NCI-H526 treated with DMSO at 0.1 percent for 48 hours (cell line): ENCODE measurements at places on chromosomes 4 and X.

DNA sequence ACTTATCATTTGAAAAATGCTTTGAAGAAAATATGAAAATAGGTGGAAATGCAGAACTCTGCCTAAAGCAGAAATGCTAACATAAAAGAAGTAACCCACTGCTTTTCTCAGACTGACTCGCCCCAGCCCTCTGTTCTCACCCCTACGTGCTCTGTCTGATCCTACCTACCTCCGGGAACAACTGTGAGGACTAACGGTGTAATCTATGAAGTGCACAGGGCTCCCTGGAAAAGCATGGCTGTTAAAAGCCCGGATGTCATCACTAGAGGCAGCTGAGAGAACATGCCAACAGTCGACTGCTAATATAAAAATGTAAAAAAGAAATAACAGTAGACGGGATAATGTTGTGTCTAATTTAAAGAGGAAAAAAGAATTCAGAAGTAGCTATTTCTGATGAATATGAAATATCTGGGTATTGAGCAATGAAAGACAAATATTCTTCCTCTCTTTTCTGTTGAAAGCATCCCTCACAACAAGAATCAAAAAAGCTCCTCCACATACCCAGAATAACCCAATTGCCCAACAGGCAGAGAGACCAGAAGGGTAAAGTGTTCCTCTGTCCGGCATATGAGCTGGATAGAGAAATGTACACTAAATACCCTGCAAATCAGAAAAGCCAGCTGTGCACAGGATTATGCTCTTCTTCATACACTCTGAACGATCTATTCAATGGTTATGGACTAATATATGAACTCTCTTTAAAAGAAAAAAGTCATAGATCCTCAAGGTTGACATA, 130.7 kb downstream of the TSPAN5 start:
- DNase-seq = no peak

GRCh38 chrX:100623001-100623400, 13.6 kb downstream of the TSPAN6 start:
- DNase-seq = no peak

- DNase-seq = no peak
Observed at GRCh38 chrX:115339441-115340025, 50.0 kb downstream of the LUZP4 start.

GRCh38 chr4:27096142-27096824, 235.6 kb downstream of the STIM2 start:
- DNase-seq = no peak

DNA sequence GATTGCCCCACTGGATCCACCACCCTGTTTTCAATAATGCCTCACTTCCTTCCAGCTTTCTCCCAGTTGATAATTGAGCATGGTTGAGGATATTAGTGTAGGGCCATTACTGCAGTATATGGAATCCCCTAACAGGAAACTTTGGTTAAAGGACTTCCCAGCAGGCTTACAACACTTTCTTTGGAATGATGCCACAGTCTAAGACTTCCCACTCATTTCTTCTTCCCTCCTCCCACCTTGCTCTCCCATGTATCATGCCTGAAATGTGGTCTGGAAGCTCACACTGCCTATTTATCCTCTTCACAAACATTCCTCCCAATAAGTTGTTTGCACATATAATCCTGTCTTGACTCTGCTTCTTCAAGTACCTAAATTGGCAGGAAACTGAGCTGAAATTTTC, 863.3 kb downstream of the CENPC start:
- DNase-seq = no peak

DNA sequence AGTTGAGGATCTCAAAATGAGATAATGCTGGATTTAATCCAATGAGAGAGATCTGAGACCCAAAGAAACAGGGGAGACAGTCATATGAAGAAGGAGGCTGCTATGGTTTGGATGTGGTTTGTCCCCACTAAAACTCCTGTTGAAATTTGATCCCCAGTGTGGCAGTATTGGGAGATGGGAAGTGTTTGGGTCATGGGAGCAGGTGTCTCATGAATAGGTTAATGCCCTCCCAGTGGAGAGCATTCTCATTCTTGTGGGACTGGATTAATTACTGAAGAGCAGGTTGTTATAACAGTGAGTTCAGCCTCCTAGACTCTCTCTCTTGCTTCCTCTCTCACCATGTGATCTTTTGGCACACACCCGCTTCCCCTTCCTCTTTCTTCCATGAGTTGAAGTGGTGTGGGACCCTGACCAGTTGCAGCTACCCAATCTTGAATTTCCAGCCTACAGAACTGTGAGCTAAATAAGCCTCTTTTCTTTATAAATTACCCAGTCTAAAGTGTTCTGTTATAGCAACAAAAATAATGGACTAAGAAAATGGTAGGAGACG, 70.3 kb downstream of the PPEF2 start:
- no peak for DNase-seq

DNA sequence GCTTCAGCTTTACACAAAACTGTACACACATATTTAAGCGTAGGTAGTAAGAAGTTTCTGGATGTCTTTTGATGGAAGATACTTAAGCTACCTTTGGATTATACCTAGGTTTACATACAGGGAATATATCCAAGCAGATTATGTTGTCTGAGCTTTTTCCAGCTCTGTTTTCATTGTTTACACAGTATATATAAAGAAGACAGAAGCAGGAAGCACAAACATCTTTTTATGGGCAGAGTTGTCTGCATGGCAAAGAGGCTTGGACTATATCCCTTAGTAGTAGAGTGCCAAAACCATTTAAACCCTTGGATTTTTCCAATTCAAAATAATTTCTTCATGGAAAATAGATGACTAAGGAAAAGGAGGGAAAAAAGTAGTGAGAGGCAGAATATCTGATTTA, 329.4 kb upstream of the AGA start:
- DNase-seq = no peak

DNA sequence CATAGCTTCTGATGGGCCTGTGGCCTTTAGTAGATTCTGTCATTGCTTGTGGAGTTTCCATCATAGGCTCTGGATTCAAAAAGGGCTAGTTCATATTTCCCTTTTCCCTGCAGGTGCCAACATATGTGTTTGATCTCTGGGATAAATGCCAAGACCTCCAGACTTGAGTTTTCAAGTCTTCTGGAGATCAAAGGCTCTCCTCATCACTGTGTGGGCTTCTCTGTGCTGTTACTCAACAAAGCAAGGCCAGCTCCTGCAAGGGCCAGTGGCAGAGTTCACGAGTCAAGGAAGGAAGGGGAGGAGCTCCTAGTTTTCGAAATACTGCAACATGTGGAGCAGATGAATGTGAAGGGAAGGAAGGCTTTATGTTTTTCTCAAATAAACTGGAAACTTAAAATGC, 62.7 kb upstream of the SCML1 start:
- DNase-seq = no peak

GRCh38 chr4:78654807-78655206, 103.2 kb downstream of the ANXA3 start:
- DNase-seq = no peak

DNA sequence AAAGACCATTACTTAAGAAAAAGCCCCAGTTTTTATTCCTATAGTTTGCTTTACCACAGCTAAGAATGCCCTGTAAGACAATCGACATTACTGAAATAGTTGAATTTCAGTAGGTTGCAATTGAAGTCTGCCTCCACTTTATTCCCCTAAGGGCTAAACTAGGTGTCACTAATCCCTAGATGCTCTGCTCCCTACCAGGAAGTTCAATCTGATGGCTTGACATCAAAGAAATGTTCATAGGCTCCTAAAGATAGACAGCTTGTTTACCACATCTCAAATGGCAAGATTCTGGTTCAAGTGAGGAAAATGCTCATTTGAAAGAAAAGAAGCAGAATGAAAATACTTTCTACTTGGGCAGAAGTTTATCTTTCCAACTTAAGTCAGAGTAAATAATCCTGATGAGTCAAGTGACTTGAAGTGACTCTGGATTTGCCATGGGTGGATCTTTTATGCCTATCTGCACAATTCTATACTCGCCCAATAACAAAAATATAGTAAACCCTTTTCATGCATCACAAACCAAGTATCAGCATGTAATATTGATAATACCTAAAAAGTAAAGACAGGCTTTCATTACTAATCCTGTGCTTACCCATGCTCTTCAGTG, 117.2 kb downstream of the SH3RF1 start:
- no peak for DNase-seq

GRCh38 chrX:146921204-146921603, 106.7 kb upstream of the CXorf51A start:
- no peak for DNase-seq

DNA sequence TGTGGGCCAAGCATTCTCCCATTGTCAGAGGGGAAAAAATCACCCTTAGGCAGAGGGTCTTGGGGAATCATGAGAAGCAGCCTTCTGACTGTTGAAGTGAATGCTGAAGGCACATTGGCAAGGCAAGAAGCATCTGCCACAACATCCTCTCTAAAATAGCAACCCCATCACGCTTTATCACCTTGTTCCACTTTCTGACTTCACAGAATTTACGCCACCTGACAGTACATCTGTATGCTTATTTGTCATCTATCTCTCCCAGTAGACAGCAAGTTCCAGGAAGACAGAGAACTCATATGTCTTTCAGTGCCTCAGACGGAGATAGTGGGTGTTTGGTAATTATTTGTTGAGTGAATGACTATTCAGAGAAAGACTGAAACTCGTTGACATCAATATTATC, 68.4 kb upstream of the SCML1 start:
- DNase-seq = no peak

GRCh38 chrX:148552775-148553174, 52.4 kb downstream of the AFF2 start:
- no peak for DNase-seq

GRCh38 chr4:70747874-70748273, 26.1 kb downstream of the RUFY3 start:
- DNase-seq = no peak

DNA sequence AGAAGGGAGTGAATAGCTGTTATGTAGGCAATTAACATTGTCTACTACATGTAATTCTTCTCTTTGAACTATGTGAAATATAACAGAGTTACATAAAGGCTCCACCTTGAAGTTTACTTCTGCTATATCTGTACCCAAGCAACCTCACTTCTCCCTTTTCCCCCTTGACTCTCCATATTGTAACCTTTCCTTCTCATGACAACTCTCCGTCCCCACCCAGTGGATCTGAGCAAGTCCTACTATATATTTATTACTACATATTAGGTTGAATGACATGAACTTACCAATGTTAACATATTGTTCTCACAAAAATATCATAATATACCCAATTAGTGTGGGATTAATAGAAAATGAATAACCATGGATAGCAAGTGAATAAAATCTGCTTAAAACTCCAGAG, 93.2 kb upstream of the ATP8A1 start:
- no peak for DNase-seq

- DNase-seq = peak; percentile 94
Observed at GRCh38 chr4:123587983-123588494, 191.4 kb downstream of the SPRY1 start.

DNA sequence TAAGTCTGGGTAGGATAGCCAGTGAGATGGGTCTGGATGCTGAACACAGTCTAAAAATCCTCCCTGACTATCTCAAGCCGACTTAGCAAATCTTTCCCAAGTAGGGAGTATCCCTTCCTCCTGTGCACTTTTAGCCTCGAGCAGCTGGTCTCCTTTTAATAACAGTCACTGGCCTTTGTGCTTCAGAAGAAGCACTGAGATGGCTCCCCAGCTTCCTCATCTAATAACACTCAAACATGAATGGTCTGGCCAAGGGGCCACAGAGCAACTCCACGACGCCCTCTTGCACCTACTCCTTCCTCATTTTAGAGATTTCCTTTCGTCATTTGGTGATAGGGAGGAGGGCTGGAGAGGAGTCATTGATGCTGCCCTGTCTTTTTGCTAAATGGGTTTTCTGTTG, 78.8 kb upstream of the TMEM150C start:
- DNase-seq = no peak

GRCh38 chr4:25190407-25190806, 30.2 kb upstream of the SEPSECS start:
- no peak for DNase-seq

DNA sequence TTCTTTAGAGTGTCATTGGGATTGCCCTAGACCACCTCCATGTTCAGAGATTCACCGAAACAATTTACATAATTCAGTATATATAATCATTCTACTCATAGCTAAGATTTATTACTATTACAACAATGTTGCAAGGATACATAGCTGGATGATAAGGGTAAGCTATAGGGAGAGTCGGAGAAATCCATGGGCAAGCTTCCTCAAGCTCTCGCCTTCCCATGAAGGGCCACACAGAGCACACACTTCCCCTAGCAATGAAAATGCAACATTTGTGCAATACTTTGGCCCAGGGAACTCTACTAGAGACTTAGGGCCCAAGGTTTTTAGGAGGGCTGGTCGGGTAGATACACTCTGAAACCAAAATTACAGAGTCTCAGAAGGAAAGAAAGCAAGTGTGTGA, 49.7 kb upstream of the ABCG2 start:
- no peak for DNase-seq

GRCh38 chr4:8097141-8097541, 61.5 kb downstream of the ABLIM2 start:
- no peak for DNase-seq

- no peak for DNase-seq
Observed at GRCh38 chrX:95071052-95071451, 1397.0 kb downstream of the FAM133A start.

DNA sequence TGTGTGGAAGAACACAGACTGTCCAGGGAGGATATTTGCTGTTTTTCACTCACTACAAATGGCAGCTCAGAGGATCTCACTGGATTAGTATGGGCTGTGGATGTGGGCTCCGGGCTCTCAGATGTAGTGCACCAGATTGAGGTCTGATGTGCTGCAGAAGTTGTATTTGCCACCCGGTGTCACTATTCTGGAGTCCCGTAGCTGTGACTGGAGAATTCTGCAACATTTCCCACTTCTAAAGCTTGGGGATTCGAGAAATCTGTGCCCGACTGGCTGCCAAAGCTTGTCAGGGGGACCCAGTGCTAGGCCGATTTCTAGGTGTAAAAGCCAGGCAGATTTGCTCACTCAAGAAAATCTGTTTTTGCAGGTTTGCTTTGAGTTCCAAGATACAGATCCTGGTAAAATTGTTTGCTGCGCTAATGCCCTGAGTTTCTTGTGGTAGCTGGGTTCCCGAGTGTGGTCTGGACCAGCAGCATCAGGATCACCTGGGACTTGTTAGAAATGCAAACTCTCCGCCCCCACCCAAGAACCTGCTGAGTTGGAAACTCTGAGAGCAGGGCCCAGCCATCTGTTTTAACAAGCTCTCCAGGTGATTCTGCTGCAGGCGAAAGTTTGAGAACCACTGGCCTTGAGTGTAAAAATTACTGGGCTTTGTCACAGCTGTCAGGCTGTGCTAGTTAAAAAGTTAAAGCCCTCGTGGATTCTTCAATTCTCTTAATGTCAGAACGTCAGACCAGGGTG, 18.1 kb downstream of the KIT start:
- DNase-seq = no peak

DNA sequence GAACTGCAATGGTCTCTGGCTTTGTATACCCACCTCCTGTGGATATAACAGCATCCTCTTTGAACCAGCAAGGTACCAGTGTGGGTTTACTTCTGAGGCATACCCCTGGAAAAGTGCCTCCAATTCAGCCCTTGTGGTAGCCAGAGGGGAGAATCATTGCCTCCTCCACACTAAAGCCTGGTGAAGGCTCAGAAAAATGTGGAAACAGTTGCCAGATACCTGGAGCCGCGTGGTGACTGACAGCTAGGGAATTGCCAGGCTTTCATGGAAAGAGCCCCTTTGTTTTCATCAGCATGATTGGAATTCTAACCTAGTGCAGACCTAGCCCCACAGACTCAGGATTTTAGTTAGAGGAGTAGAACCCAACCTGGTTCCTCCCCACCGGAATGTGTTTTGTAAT, 168.6 kb upstream of the KLF3 start:
- no peak for DNase-seq
